ENCODE measurements at places on chromosomes 7 and 10. TPM values are rescaled to one million over a fixed set of nuclear protein-coding genes. Genes with fewer than 3 reads are reported as not detected.

SORCS1 gene
- total RNA-seq: not detected

FAM13C gene
- total RNA-seq: not detected

CRHR2 gene
- total RNA-seq: not detected

GJC3 gene
- total RNA-seq: 0.59 TPM

CPA4 gene
- not detected for total RNA-seq

EVX1 gene
- total RNA-seq: not detected

FAM180A gene
- not detected for total RNA-seq

Measured in activated CD8-positive, alpha-beta memory T cell treated with anti-CD3 and anti-CD28 coated beads for 36 hours (primary cell).